ENCODE measurements at places on chromosomes 11 and 22. TPM values are rescaled to one million over a fixed set of nuclear protein-coding genes. Genes with fewer than 3 reads are reported as not detected.
A peak's percentile ranks its signal among the peaks of the same experiment; 100 is the strongest.

SIK3 gene
- 35.1 TPM for total RNA-seq

SCUBE2 gene
- 0.97 TPM for total RNA-seq

IL10RA gene
- total RNA-seq = 21.2 TPM

GRCh38 chr11:33445761-33446161 is 188.6 kb downstream of the HIPK3 start:
- H3K27me3 ChIP-seq = no peaks in the 10 kb centered on the region
- DNase-seq = no peak
- H3K36me3 ChIP-seq = no peaks in the 10 kb centered on the region
- H3K4me1 ChIP-seq = no peaks in the 10 kb centered on the region
- H3K4me3 ChIP-seq = no peak overlapping the region

GRCh38 chr22:48152164-48152775 is 1389.8 kb downstream of the TBC1D22A start:
- H3K4me3 ChIP-seq = no peak overlapping the region
- H3K27ac ChIP-seq = no peak overlapping the region
- H3K27me3 ChIP-seq = peaks cover 15% of the 10 kb centered on the region
- H3K4me1 ChIP-seq = no peaks in the 10 kb centered on the region
- H3K36me3 ChIP-seq = no peaks in the 10 kb centered on the region

GRCh38 chr22:42440728-42441127 is 8.5 kb upstream of the NFAM1 start:
- no peak overlapping the region for H3K27ac ChIP-seq
- H3K4me1 ChIP-seq = peaks cover 45% of the 10 kb centered on the region
- H3K36me3 ChIP-seq = no peaks in the 10 kb centered on the region
- no peak overlapping the region for H3K4me3 ChIP-seq

DNA sequence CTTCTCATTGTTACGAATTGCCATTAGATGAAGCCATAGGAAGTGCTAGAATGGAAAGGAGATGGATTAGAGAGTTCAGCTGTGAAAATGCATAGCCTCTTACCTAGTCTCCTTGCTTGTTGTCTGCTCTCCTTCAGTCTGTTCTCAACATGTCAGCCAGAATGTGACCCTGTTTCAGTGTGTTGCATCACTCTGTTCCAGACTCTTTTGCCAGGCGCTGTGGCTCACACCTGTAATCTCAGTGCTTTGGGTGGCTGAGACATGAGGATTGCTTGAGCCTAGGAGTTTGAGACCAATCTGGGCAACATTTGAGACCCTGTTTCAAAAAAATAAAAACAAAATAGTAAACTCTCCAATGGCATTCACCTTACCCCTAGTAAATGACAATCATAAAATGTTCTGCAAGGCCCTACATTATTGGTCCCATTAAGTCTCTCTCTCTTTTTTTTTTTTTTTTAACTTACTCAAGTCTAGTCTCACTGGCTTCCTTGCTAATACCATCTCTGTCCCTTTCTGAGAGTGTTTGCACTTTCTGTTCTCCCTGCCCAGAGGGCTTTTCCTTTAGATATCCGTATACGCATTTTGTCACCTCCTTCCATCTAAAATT is 39.4 kb downstream of the CYP2R1 start:
- no peaks in the 10 kb centered on the region for H3K4me1 ChIP-seq
- no peak overlapping the region for H3K27ac ChIP-seq
- DNase-seq = no peak
- H3K4me3 ChIP-seq = no peak overlapping the region

GRCh38 chr11:125123947-125124617 is 12.7 kb upstream of the TMEM218 start:
- no peak overlapping the region for H3K4me3 ChIP-seq
- DNase-seq = no peak
- H3K4me1 ChIP-seq = peaks cover 2% of the 10 kb centered on the region
- no peak overlapping the region for H3K27ac ChIP-seq

DNA sequence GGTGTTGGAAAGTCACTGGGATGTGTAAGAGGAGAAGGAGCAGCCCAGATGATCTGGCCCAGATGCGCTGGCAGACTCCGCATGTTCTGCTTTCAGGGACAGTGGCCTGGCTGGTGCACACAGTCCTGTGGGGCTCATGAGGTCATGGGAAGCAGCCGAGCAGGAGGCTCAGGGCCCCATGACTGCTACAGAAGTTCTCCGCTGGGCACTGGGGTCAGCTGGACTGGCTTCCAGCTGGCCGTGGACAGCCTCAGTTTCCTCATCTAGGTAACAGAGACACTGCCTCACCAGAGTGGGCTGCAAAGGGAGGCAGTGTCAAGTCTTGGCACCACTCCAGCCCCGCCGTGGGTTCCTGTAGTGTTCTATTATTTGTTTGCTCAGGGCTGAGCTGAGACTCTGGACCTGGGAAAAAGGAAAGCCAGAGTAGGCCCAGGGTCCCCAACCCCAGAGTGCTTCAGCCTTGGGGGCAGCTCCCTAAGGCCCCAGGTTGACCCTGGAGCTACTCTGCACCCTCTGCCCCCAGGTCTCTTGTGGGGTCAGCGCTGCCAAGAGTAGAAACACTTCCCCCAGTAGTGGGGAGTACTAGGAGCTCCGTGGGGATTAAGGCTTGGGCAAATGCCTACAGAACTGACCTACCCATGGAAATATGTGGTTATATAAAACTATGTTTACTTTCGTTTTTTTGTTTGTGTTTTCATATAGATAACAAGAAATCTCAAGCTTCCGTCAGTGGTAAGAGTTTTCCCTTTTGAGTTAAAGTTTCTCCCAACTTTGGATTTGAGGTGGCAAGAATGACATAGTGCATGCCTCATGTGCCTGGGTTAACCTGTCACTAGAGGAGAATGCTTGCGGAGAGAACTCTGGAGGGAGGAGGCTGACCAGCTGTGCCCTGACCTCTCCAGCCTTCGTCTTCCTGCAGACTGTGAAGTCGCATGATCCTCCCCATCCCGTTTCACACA is 45.3 kb downstream of the MED15 start:
- DNase-seq = no peak
- peaks cover 16% of the 10 kb centered on the region for H3K36me3 ChIP-seq
- H3K4me3 ChIP-seq = no peak overlapping the region
- H3K27ac ChIP-seq = peak overlapping the region; percentile 67
- H3K27me3 ChIP-seq = no peaks in the 10 kb centered on the region
- H3K4me1 ChIP-seq = peaks cover 86% of the 10 kb centered on the region

DNA sequence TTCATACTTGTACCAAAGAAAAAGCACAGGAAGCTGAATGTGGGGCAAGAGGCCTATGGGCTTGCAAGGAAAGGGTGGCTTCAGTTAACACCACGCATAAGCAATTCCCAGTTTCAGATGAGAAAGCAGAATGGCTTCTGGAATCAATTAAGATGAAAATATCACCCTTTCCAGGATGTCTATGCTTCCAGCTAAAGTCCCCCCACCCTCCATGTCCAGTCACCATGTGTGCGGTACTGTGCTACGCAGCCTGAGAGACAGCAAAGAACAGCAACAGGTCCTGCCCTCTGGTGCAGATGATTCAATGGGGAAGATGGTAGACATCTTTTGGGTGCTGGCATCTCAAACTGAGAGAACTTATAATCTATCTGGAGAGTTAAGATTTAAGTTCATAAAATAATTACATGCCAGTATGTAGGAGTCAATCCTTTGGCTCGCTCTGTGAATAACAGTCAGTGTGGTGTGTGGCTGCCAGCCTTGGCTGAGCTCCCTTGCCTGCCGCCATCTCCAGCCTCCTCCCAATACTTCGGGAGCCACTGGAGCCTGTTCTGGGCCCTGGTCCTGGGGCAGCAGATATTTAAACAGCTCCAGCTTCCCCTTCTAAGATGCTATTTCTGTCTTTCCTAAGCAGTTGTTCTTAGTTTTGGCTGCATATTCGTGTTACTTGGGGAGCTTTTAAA is 44.5 kb downstream of the ME3 start:
- H3K4me1 ChIP-seq = no peaks in the 10 kb centered on the region
- H3K27me3 ChIP-seq = no peaks in the 10 kb centered on the region
- no peak for DNase-seq
- H3K4me3 ChIP-seq = no peak overlapping the region
- peak overlapping the region; percentile 45 for H3K27ac ChIP-seq

Measured in esophagus squamous epithelium (tissue), 5 donors.